IMR-90 (cell line): ENCODE measurements at places on chromosomes 3 and 15. TPM values are rescaled to one million over a fixed set of nuclear protein-coding genes. Genes with fewer than 3 reads are reported as not detected.

DNA sequence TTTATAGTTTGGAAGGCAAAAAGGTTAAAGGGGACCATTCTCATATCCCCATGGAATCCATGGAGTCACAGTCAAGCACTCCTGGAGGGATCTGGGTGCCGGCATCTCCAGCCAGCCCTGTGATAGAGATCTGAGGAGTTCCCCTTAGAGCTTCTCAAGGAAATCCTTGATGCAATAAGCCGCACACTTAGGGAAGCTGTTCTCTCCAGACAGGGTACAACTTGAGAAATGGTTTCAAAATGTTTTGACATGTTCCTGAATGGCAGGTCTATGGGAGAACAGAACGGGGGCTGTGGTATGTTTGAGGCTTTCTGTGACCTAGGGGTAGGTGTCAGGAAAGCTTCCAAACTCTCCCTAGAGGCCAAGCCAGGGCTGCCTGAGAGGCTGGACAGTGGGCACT lies 292.9 kb downstream of the TLE3 start:
- H3K36me3 ChIP-seq: no peaks in the 10 kb centered on the region
- no peak for DNase-seq
- H3K4me1 ChIP-seq: peaks cover 4% of the 10 kb centered on the region
- H3K27ac ChIP-seq: no peak overlapping the region

The POC1A gene
- total RNA-seq: 8.3 and 10.6 TPM in 2 replicates

GRCh38 chr3:76552653-76553052 lies 487.2 kb upstream of the ROBO2 start:
- peak; percentile 40 for DNase-seq
- H3K27me3 ChIP-seq: no peaks in the 10 kb centered on the region
- no peaks in the 10 kb centered on the region for H3K4me1 ChIP-seq
- H3K27ac ChIP-seq: no peak overlapping the region
- no peak overlapping the region for H3K4me3 ChIP-seq

DNA sequence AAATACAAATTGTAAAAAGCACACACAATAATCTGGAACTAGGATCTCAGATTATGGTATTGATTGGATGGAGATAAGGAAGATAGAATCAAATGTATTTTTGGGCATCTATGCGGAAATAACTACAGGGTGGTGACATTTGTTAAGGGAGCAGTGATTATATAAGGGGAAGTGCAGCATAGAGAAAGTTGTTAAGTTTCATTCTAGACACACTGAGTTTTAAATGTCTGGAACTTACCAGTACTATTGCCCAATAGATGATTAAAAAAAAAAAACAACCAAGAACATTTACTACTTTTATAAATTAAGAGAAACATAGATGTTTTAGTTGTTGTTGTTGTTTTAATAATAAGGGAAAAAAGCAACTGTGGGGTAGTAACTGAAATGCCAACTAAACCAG lies 32.1 kb upstream of the C3orf38 start:
- H3K4me3 ChIP-seq: no peak overlapping the region
- H3K4me1 ChIP-seq: no peaks in the 10 kb centered on the region
- 0 out of 2 replicates have a peak, but pooled peaks cover 2% of the 10 kb centered on the region for H3K36me3 ChIP-seq
- H3K27me3 ChIP-seq: no peaks in the 10 kb centered on the region
- no peak overlapping the region for H3K27ac ChIP-seq

GRCh38 chr3:72634128-72634527 lies 214.1 kb downstream of the SHQ1 start:
- DNase-seq: no peak
- peaks cover 11% of the 10 kb centered on the region for H3K27me3 ChIP-seq

DNA sequence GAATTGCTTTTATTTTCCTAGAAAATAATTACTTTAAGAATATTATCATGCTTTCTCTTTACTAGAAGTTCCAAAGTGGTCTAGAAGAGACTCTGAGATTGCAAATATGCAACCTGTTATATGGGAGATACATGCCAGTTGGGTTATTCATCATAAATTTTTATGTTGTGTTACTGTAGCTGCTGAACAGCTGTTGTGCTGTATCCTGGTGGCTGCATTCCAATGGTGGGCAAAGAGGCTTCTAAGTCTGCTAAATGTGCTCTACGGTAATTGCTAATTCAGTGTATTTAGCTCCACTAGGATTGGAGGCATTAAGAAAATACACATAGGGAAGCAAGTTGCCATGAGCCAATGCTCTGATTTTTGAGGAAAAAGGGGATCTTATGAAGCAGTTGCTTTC lies 409.0 kb downstream of the TUSC7 start:
- H3K27ac ChIP-seq: no peak overlapping the region
- no peaks in the 10 kb centered on the region for H3K27me3 ChIP-seq
- H3K4me3 ChIP-seq: no peak overlapping the region
- no peaks in the 10 kb centered on the region for H3K36me3 ChIP-seq

GRCh38 chr3:60708191-60708975 lies 542.9 kb downstream of the FHIT start:
- no peaks in the 10 kb centered on the region for H3K4me1 ChIP-seq
- H3K36me3 ChIP-seq: no peaks in the 10 kb centered on the region
- no peak overlapping the region for H3K27ac ChIP-seq
- no peaks in the 10 kb centered on the region for H3K27me3 ChIP-seq
- DNase-seq: peak; percentile 75

DNA sequence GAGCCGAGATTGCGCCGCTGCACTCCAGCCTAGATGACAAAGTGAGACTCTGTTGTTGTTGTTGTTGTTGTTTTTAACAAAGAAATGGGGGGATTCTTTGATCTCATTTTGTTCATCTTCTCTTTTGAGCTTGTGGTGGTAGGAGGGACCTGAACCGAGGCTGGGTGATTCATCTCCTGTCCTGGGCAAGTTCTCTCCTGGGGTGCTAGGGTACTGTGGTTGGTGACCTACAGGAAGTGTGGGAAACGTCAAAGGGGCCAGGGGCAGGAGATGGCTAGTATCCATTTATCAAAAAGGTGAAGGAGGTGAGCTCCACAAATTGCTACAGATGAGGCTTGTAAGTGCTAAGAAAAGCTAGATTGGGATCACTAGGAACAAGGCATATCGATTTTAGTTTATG lies 14.3 kb downstream of the PPCDC start:
- peaks cover 2% of the 10 kb centered on the region for H3K4me1 ChIP-seq
- no peaks in the 10 kb centered on the region for H3K36me3 ChIP-seq
- no peak for DNase-seq
- no peak overlapping the region for H3K27ac ChIP-seq
- no peaks in the 10 kb centered on the region for H3K27me3 ChIP-seq

The CACNA1D gene
- total RNA-seq: under 0.01 TPM in 1 of 2 replicates, not detected in the other

DNA sequence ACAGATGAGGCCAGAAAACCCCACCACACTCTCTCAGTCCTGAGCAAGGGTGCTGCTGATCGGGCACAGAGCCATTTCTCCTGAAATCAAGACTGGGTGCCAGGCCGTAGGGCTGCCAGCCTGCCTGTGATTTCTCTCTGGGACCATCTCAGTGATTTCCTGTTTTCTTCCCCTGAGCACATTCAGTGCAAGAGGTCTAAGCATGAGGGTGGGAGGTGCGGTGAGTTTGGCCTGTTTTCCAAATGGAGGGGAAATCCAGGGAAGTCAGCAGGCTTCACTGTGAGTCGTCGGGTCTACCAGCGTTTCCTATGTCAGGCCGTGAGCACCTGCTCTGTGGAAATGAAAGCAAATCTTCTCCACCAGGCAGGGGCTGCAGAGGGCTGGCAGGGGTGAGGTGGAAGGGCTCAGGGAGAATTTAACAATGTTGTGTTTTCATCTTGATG lies 82.3 kb downstream of the ST6GAL1 start:
- peaks cover 8% of the 10 kb centered on the region; the same call in 1 of the 2 replicates for H3K4me1 ChIP-seq
- DNase-seq: peak; percentile 64
- H3K27me3 ChIP-seq: no peaks in the 10 kb centered on the region

The NEIL1 gene
- 0.56 and 1.1 TPM in 2 replicates for total RNA-seq

The CDC25A gene
- total RNA-seq: 9.7 and 10.6 TPM in 2 replicates
